ENCODE measurements at places on chromosomes 4 and X.

DNA sequence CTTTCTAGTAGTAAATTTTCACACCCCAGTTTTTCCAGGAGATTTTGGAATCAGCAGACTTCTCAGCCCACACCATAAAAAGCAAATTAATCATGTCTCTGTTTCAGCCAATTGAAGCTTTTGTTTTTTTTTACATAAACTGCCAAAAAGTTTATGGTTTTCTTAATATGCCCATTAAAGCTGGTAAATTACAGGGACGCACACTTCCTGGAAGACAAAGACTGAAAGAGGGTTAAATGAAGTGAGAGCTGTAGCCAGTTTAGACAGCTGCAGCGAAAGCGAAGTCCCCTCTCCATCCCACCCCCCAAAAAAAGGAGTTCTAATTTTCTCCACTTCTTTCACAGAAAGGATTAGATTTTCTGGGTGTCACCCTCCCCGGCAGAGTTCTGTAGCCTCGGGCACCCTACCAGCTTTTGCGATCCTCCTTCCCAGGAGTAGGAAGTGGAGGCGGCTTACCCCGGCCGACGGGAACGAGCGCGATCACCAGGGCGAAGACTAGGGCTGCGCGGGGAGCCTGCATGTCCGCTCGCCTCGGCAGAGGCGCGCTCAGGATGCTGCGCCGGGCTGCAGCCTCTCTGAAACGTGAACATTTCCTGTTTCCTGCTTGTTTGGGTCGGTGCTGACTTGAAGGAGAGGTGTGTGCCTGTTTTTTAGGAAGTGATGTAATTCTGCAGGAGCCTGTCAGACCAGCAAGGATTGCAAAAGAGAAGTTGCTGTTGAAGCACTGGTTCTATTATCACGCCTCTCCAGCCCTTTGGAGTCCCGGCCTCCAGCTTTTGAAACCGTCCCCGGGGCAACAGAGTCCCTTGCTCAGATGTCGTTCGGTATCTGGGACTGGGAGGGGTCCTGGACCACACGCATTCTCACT lies at the start of gene TMEM154:
TSS of gene TMEM154 (minus strand) at position 584 of the 868 bp plus-strand sequence. CDS start at position 520, 64 bp downstream.
- no peak for DNase-seq

DNA sequence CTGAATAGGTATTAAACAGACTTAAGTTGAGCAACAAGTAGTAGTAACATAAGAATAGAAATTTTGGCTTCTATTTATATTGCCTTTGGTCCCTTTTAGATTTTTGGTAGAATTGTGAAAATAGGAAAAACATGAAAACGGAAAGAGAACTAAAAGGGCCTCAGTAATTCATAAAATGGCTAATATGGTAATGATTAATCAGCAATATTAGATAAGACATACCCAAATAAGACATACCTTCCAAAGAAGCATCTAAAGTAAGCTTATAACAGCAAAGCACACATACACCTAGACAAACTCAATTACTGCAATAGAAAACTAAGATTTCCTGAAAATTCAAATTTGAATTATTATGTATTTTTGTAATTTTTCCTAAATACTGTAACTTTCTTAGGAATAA lies 46.4 kb downstream of the CHIC2 start:
- DNase-seq, result no peak

GRCh38 chr4:82721819-82722423 lies 76.7 kb downstream of the SCD5 start:
- DNase-seq, result no peak

DNA sequence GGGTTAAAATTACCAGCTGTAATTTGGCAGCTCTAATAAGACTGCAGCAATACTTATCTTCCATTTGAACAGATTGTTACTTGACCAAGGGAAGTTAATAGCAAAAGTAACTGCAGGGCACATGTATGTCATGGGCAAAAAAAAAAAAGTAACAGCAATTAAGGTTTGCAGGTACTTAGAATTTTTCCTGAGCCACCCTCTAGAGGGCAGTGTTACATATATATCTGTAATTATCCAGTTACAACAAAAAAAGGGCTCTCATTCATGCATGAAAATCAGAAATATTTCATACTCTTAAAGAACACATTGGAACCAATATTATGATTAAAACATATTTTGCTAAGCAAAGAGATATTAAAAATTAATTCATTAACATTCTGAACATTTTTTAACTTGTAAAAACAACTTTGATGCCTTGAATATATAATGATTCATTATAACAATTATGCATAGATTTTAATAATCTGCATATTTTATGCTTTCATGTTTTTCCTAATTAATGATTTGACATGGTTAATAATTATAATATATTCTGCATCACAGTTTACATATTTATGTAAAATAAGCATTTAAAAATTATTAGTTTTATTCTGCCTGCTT lies 25.1 kb downstream of the XIAP start:
- DNase-seq, result no peak

GRCh38 chr4:82984459-82984858 lies 26.2 kb downstream of the LIN54 start:
- DNase-seq, result no peak

- DNase-seq, result no peak
These were observed 37.3 kb downstream of the WDR1 start for GRCh38 chr4:10079256-10079655.

DNA sequence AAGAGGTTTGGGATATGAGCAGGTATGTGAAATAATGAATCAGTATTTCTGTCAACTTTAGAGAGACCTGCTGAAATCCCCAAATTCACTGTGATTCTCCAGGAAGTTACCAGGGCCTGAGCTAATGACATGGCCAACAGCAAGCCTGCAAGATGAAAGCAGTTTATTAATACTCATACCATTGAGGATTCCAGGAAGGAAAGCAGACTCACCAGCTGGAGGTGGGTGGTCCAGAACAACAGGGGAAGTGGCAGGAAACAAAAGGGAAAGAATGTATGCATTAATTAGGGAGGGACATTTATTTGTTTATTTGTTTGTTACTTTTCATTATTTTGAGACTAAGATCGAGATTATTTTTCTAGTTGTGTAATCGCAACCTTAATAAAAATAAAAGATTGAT lies 196.6 kb upstream of the AGA start:
- DNase-seq, result no peak

DNA sequence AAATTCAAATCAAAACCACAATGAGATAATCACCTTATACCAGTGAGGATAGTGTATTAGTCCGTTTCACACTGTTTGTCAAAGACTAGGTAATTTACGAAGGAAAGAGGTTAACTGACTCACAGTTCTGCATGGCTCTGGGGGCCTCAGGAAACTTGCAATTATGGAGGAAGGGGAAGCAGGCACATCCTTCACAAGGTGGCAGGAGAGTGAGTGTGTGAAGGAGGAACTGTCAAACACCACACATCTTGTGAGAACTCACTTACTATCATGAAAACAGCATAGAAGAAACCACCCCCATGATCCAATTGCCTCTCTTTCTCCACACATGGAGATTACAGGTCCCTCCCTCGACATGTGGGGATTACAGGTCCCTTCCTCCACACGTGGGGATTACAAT lies 54.7 kb upstream of the TRPC5 start:
- no peak for DNase-seq

GRCh38 chrX:30887288-30887687 lies 1.8 kb downstream of the TAB3 start:
- DNase-seq, result no peak

DNA sequence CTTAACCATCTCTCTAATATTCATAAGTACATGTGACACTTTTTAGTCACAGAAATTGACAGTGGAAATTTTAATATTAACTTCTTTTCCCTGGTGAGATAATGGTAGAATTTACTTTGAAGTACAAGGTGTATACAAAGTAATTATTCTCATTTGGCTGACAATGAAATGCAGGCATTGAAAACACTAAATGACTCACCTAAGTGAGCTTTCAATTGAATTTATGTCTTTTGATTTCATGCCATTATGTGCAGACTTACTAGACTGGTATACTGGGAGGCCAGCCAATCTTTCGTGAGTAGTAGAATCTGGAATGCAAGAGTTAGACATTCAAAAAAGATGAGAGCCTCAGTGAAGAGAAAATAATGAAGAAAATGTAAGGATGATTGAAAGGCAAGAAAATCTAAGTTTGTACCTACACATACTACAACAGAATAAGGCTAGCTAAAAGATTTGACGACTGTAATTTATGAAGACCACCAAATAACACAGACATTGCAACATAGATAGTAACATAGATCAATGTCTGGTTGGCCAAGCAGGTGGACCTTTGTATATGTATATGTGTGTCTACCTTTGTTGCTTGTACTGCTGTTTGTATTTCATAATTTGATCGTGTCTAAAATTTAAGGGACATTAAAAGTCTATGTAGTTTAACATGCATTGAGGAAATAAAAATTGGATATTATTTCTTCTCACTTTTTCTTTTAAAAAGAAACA lies 459.7 kb downstream of the IL15 start:
- DNase-seq, result no peak

DNA sequence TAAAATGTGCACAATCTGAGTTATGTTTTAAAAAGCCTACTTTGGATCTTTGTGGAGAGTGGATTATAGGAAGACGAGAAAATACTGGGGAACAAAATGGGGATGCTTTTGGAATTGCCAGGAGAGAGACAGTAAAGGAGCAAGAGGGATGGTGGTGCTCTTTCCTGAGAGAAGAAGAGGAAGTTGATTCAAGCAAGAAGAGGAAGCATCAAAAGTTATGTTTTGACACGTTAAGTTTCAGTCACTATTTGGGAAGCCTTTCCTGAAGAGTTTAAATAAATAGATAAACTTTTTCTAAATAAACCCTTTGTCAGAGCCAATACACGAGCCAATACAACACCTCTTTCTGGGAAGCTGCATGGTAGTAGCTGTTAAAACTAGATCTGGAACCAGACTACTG lies 394.1 kb downstream of the GALNTL6 start:
- no peak for DNase-seq

GRCh38 chr4:170979736-170980135 lies 833.5 kb upstream of the GALNTL6 start:
- DNase-seq, result no peak

GRCh38 chr4:80229590-80229989 lies 32.3 kb downstream of the PRDM8 start:
- DNase-seq, result no peak

DNA sequence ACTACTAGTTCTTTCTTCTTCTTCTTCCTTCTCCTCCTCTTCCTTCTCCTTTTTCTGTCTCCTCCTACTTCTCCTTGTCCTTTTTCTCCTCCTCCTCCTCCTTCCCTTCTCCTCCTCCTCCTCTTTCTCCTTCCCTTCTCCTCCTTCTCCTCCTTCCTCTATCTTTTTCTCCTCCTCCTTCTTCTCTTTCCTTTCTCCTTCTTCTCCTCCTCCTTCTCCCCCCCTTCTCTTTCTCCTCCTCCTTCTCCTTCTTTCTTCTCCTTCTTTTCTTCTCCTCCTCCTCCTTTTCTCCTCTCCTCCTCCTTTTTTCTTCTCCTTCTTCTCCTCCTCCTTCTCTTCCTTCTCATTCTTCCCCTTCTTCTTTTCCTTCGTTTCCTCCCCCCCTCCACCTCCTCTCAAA lies 21.8 kb upstream of the NAP1L5 start:
- no peak for DNase-seq

- no peak for DNase-seq
These were observed 87.7 kb downstream of the COL25A1 start for GRCh38 chr4:109214622-109215301.

GRCh38 chr4:61740886-61741285 lies 540.8 kb downstream of the ADGRL3 start:
- DNase-seq, result no peak

- peak; percentile 21 for DNase-seq
These were observed 252.3 kb downstream of the ARHGAP10 start for GRCh38 chr4:147984065-147984777.

DNA sequence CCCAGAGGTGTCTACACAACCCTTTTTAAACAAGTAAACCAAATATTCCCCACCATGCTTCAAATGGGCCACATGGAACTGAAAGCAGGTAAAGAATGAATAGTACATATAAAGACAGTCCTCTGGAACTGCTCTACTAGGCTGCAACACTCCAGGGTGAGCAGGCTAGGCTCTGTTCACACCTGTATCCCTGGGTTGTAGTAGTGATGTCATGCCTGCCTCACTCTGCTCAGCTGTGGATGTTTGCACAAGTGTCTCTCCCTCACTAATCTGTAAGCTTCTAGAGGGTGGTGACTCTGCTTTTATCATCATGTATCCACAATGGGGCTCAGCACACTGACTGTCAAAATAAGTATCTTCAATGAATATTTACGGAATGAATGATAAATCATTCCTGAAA lies 20.4 kb downstream of the LEF1 start:
- DNase-seq, result no peak

GRCh38 chrX:73401591-73402266 lies 45.1 kb upstream of the CDX4 start:
- DNase-seq, result no peak

DNA sequence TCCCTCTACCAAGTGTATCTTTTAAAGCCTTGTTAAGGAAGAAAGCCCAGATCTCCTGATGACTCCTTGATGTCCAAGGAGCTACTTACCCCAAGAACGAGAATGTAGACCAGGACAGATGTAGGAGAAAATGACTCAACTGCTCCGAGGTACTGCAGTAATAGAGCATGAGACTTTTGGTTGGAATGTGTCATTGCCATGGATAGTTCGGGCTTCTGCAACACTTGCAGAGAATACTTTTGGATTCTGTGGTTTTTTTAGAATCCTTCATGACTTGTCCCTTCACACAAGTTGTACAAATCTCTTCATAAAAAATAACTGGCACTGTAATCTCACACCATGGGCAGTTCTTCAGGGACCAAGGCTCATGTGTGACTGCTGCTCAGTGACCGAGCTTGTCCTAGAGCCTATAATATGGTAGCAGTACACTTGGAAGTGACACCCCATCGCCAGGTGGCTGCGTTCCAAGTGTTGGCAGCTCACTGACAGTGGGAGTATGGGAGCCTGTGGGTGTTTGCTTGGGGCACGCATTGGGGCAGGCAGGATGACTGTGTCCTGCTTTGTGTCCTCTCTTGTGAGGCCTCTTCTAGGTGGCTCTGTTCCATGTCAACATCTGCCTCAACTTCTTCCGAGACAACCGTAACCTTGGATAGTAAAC lies 87.9 kb upstream of the WDR1 start:
- no peak for DNase-seq

- DNase-seq, result no peak
These were observed 41.6 kb downstream of the EVC start for GRCh38 chr4:5752376-5753184.

- DNase-seq, result no peak
These were observed 20.4 kb upstream of the BRS3 start for GRCh38 chrX:136467303-136467702.

GRCh38 chr4:16617011-16617410 lies 281.4 kb downstream of the LDB2 start:
- no peak for DNase-seq

DNA sequence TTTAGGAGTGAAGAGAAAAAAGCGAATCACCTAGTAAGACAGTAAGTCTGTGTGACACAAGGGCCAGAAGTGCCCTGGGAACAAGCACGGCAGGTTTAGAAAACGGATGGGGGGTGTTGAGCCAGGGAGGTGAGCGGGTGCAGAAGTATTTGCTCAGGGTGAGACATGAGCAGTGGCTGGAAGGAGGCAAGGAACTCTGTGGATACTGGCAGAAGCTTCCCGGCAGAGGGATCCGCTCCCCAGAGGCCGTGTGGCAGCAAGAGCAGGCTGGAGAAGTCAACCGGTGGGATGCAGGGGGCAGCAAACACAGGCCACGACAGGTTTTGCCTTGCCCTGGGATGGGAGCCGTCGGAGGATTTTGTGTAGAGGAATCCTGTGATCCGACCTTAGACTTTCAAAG lies 2.3 kb upstream of the UVSSA start:
- no peak for DNase-seq

- no peak for DNase-seq
These were observed 480 bp upstream of the RADX start for GRCh38 chrX:106611317-106611678.

- peak; percentile 28 for DNase-seq
These were observed 112.5 kb upstream of the ATP6AP2 start for GRCh38 chrX:40468033-40468846.

All from GM19239 (cell line).